Activated naive CD8-positive, alpha-beta T cell treated with anti-CD3 and anti-CD28 coated beads for 36 hours (primary cell): ENCODE measurements at places on chromosomes 16 and 17.

GRCh38 chr16:62562121-62562520, 525.9 kb upstream of the CDH8 start:
- no peak for DNase-seq

GRCh38 chr16:27892879-27893278, 170.6 kb downstream of the GSG1L start:
- DNase-seq = no peak

DNA sequence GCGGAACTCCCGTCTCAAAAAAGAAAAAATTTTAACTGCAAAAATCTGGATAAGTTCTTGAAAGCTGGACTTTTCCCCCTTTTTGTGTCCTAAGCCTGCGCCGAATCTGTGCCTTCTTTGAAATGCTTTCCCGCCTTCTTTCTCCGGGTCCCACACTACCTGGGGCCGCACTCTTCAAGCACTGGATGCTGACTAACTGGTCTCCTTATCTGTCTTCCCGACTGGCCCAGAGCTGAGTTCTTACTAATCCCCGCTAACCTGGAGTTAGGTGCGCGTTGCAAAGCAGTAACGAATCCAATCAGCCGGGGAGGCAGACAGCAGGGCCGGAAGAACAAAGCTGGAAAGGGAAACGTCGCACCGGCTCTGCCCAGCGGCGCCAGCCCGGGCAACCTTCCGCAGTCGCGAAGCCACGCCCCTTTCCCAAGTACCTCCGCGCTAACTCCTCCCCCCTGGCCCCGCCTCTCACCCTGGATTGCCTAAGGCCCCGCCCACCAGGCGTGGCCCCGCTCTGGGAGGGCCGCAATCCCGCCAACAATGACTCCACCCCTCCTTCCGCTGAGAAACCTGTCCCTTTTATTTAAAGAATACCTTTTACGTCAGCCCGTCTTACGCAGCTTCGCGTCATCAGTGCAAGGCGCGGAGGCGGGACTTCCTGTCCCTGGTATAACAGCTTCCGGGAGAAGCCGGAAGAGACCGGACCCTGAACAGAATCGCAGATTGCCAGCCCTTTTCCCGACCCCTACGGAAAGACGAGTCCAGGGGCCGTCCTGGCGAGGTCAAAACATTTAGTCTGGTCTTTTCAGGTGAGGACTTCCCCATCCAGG, at the start of gene TMUB2:
TMUB2 (plus strand) TSS at position 666 of the 824 bp plus-strand sequence. CDS start 737 bp downstream, outside the sequence.
- DNase-seq = peak; percentile 99

DNA sequence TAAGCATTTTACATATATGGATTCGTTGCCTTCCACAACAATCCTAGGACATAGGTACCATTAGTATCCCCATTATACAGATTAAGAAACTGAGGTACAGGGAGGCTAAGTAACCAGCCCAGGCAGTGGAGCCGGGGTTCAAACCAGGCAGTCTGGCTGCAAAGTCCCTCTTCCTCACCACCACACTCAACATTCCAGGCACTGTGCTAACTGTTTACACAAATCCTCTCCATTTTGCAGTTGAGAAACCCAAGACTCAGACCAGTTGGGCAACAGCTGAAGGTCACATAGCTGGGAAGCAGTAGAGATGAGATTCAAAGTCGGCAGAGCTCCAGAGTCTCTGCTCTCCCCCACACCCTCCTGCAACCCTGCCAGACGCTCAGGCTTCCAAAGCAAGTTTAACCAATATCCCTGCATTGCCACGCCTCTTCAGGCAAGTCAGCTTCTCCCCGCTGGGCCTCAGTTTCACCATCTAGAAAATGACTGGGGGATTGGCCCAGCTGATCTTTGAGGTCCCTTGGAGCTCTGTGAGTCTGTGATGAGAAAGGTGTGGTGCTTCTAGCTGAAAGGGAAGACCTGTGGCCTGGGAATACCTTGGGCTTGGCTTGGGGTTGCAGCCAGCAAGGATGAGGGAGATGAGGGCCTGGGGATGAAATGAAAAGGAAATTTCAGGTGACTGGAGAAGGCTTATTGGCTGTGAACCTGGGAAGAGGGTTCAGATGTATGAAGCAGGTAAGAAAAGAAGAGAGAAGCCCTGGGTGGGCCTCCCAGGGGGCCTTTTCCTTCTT, 14.0 kb downstream of the CCR7 start:
- DNase-seq = no peak

DNA sequence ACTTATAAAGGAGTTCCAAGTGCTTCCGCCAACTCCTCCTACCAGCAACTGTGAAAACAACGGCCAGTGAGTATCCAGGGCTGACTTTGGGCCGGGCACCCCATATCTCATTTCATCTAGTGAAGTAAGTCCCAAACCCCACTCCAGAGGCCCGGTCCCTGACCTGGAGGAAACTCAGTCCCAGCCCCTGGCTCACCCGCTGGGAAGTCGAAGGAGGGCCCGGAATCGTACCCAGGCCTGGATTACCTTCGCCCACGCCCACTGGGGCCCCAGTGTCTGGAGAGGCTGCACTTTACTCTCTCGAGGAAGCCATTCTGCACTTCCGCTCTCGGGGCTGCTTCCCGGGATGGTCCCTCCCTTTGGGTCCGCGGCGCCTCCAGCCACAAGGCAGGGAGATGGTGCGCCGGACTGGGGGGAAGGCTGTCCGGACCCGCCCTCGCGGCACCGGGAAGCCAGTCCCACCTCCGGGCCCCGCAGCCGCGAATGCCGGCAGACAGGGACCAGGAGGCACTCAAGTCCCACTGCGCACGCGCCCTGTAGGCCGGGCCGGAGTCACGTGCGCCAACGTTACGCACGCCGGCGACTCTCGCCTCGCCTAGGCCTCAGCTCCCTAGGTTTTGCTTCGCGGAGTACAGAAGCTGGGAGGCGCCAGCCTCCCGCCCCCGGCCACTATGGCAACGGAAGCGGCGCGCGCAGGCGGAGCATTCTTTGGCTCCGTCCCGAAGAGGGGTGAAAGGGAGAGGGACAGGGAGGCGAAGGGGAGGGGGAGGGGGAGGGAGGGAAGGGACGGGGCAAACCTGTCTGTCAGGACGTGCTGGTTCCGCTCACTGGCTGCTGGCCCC, at the start of gene CMTR2:
CMTR2 (minus strand) TSS at position 513 of the 842 bp plus-strand sequence. CDS start 3,482 bp downstream, outside the sequence.
- DNase-seq = peak; percentile 93

DNA sequence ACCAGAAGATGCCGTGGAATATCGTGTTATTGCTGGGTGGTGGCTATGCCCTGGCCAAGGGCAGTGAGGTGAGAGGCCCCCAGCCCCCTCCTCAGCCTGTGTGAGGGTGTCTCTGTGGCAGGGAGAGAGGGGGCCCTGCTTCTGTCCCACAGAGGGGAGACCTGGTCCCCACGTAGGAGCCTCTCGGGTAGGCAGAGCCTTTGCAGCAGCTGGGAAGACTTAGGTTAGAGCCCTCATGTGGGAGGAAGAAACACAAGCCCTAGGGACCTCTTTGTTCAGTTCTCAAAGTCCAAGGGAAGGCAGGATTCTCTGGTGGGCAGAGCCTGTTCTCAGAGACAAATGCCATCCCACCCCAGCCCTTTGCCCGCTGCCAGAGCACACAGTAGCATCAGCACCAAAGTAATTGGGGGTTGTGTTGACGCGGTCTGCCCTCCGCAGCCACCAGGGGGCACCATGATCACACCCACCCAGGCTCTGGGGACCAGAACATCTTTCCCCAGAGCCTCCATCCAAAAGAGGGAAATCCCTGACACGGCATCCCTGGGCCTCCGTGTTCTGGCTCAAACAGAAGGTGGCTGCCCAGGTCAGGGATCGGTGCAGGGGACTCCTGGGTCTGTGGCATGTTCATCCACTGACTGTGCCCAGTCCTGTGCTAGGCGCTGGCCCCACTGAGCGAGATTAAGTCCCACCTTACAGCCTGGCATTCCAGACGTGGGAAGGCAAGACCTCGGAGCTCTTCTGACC, 11.5 kb upstream of the FOXN1 start:
- DNase-seq = peak; percentile 74

- DNase-seq = no peak
Measured at GRCh38 chr17:34993031-34993430, 12.7 kb downstream of the LIG3 start.

DNA sequence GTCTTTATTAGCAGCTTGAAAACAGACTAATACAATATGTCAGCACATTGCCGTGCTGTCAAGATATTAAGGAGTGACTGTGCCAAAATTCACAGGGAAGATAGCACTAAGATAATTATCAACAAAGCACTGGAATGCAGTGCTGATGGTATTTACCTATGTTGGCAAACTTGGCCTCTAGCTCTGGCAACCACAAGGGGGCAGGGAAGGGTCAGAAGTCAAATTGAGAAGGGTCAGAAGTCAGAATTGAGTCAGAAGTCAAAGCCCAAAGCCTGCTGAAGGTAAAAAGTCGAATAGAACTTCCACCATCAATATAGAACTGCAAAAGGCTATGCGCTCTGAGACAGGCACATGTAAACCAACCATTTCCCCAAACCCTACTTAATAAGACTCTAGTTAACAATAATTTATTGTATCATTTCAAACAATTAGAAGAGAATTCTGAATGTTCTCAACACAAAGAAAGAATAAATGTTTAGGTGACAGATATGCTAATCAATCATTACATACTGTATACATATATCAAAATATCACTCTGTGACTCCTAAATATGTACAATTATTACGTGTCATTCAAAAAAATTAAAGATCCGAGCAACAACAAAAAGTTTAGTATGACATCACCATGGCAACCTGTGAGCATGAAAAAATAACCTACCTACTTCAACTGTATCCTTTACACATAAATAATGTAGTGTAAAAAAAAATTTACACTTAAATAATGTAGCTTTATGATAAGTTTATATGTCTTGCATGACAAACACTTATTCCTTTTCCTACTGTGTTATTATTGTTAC, 916.1 kb downstream of the KCNJ2 start:
- no peak for DNase-seq

DNA sequence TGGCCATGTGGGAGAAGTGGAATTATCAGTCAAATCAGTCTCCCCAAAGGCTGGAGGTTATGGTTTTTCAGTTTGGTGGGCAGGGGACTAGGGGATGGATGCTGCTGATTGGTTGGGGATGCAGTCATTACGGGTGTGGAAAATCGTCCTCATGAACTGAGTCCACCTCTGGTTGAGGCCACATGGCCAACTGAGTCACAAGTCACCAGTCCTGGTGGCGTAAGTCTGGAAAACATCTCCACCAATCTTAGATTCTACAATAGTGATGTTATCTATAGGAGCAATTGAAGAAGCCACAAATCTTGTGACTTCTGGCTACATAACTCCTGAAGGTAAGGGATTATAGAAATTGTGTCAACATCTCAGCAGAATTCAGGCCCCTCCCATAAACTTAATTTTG, 5.2 kb upstream of the RNF135 start:
- no peak for DNase-seq

DNA sequence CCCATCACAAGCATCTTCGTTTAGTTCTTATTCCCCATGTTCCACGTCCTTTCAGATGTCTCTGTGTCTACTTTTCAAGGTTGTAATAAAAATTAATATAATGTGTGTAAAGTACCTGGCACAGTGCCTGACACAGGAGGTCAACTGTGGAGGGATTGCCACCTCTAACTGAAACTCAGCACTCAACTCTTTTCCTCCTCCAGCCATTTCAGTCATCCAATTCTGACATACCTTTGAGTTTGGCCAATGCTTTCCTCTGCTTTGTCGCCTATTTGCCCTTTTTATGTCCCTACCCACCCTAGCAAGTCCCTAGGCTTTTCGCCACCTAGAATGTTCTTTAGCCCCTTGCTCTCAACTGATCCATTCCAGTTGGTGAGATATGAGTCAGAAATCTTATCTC, 1.6 kb downstream of the UBE2Z start:
- DNase-seq = no peak

DNA sequence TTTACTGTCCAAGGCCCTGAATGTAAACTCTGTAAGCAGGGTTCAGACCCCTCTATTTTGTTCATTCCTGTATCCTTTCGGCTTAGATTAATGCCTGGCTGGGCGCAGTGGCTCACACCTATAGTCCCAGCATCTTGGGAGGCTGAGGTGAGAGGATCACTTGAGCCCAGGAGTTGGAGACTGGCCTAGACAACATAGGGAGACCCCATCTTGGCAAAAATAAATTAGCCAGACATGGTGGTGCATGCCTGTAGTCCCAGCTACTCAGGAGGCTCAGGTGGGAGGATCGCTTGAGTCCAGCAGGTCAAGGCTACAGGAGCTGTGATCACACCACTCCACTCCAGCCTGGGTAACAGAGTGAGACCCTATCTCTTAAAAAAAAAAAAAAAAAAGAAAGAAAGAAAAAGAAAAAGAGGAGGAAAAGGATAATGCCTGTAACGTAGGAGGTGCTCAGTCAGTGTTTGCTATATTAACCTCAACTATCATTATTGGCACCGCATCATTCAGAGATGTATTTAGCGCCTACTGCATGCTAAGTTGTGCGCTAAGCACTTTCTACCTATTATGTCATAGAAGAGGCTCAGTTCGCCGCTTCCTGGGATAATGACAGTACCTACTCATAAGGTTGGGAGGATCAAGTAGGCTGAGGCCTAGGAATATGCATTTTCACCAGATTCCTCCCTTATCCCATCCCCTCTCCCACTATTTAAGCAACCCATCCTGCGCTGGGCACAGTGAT, 5.0 kb downstream of the SOCS1 start:
- DNase-seq = no peak

GRCh38 chr17:13266606-13267005, 248.8 kb upstream of the ELAC2 start:
- no peak for DNase-seq

DNA sequence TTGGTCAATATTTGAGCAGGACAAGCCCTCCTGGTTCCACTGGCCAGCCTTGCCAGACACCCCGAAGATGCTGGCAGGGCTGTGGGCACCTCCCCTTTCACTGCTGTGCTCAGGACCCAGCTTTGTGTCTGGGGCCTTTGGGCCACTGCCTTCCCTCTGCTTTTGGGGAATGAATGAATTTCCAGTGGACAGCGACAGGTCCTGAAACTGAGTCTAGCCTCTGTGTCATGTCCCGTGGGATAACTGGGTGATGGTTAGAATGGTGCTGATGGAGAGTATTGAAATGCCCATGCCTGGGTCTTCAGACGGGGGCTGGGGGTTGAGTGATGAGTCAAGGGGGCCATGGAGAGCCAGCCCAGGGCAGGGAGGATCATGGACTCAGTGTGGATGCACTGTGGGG, 135.8 kb downstream of the FOXL1 start:
- DNase-seq = no peak

DNA sequence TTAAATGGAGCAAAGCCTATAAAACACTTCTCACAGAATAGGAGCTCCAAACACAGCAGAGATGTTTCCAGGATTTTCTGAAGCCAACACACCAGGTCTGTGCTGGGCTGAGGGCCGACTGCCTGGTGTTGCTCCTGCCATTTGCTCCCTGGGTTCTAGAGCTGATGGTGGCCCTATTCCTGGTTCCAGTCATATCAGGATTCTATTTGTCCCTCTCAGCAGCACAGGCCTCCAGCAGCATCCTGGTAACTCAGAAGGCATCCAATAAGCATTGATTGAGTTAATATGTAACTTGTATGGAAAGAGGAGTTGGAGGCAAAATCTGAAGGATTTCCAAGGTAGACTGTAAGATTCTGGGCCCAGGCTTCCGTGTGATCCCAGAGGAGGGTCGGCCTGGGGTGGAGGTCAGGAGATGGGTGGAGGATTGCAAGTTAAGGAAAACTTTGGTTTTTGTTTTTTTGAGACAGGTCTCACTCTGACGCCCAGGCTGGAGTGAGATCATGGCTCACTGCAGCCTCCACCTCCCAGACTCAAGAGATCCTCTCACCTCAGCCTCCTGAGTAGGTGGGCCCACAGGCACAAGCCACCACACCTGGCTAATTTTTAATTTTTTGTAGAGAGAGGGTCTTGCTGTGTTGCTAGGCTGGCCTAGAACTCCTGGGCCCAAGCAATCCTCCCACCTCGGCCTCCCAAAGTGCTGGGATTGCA, 5.7 kb downstream of the NUPR1 start:
- no peak for DNase-seq
